ENCODE measurements at places on chromosomes 5 and 9.

- DNase-seq = no peak
Measured at GRCh38 chr9:134403292-134403681, 77.0 kb downstream of the RXRA start.

DNA sequence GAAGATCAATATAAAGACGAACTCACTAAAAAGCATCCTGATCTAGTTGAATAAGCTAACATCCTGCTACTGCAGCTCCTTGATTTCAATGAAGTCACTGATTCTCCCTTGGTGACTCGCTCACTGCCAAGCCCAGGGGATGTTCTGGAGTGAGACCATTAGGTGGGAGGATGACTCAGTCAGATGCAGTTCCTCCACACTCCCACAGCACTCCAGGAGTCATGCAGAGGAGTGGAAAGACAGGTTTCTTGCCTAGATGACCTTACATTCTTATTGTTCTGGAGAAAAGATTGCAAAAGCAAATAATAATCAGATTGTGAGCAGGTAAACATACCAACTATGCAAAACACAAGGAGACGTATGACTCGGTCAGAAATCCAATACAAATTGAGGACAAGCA lies 15.3 kb downstream of the GCNT4 start:
- DNase-seq = no peak

DNA sequence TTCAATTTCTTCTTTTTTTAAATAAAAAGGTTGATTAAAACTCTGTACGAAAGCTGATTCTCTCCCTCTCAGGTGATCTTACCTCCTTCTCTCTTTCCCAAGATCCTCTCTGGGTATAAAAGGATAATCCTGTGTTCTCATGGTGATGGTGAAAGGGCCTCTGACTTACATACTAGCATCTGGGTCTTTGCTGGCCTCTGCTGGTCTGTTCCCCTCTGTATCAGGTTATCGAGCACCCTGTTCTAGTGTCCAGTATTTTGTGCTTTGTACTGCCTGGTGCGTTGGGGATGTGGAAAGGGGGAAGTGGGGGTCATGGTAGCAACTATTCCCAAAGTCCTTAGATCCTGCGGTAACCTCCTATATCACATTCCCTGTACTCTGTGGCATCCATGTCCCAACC lies 328.9 kb downstream of the NR2F1-AS1 start:
- DNase-seq = no peak

- DNase-seq = no peak
Measured at GRCh38 chr9:137429974-137430722, 7.0 kb downstream of the NOXA1 start.

DNA sequence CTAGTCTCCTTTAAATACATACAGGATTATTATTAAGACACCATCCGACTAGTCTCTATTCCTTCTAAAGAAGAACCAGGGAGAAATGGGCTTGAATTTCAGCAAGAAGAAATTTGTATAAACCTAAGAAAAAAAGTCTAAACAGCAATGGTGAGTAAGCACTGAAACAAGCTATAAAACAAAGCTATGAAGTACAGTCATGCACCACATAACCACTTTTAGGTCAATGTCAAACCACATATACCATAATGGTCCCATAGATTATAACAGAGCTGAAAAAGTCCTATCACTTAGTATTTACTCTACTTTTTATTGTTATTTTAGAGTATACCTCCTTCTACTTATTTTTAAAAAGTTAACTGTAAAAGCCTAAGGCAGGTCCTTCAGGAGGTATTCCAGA lies 102.0 kb upstream of the NFIB start:
- no peak for DNase-seq

DNA sequence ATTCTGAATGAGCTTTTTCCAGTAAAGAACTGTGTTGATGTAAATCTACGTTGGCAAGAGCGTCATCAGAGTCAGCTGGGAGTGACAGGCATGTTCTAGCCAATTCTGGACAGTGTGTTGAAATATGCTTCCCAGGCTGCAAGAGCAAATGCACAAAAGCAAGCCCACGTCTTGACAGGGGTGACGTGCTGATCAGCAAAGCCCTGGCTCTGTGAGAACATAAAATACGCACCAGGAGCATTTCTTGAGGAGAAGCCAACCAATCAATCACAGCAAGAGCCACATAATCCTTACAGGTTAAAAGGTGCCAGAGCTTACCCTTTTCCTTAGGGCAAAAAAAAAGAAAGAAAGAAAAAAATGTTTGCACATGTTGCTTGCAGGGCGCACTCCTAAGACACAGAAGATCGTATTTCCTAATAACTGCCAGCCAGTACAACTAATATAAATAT lies 148.1 kb downstream of the PDE4D start:
- no peak for DNase-seq

DNA sequence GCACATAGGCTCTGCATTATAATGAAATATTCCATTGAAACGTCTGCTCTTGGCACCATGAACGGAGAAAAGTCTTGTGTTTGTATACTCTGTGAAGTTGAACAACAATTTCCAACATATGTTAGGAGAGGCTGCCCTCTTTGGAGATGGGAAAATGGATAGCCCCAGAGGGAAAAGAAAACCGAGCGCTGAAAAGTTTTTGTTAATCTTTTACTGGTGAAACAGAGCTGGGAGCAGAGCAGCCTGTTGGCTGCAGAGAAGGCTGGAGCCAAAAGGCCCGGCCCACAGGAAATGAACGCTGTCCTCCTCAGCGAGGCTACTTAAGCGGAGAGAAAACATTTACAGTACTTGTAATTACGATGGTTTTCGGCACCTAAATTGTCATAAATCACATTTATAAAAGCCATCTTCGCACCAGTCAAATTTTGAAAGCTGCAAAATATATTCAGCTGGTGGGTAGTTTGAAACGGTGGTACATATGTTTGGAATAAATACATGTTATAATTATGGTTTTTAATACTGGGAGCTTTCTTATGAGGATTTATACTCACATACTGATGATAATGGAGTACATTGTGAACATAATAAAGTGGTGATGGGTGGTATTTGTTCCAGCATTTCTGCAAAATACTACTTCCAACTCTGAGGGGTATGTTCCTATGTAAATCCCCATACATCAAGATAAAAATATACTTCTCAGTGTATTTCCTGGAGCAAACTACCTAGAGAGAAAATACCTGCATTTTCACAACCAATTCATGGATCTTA lies 129.6 kb upstream of the CNTLN start:
- DNase-seq = no peak

- DNase-seq = no peak
Measured at GRCh38 chr5:43729846-43730478, 127.0 kb downstream of the NNT start.

All from frontal cortex (tissue), 4 donors.